ENCODE measurements at places on chromosomes 16 and 17.

- no peak for DNase-seq
These were observed 151.2 kb downstream of the MYO1D start for GRCh38 chr17:32725697-32726096.

DNA sequence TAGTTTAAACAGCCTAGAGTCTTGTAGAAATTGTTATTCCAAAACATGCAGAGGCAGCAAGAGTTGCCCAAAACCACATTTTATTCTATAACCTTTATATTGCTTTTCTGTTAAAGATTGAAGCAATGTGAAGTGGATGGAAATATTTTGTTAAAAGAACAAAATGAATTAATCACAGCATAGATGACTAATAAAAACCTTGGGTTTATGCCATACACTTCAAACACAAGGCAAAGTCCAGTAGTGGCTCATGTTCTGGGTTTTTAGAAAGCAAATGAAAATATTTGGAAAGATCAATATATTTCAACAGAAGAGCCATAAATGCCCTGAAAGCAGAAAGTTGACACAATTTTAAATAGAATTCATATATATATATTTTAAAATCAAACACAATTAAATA lies 36.7 kb upstream of the ULK2 start:
- no peak for DNase-seq

GRCh38 chr17:27415120-27415795 lies 41.0 kb upstream of the KSR1 start:
- DNase-seq: no peak

- DNase-seq: no peak
These were observed 78.1 kb downstream of the OR1D5 start for GRCh38 chr17:2985318-2985717.

DNA sequence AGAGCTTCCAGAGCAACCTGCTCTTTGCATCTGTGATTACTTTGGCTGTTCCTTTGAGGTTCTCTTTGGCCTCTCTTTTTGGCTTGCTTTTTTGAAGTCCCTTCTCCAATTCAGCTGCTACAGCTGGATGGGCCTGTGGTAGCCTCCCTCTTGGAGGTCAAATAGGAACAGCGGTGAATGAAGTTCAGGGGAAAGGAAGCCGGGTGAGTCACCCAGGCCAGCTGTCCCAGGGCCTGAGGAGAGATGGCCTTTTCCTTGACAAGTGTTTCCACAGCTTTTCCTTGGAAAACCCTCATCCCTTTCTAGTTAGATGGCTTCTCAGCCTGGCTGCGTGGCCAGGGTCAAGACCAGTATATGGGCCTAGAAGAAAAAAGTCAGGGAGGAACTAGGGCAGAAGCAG lies 103.1 kb downstream of the STX8 start:
- DNase-seq: no peak

GRCh38 chr17:20094777-20095176 lies 85.6 kb downstream of the SPECC1 start:
- DNase-seq: no peak

- DNase-seq: no peak
These were observed 36.4 kb downstream of the CDR2 start for GRCh38 chr16:22337849-22338635.

GRCh38 chr16:52393448-52393847 lies 153.5 kb downstream of the TOX3 start:
- no peak for DNase-seq

DNA sequence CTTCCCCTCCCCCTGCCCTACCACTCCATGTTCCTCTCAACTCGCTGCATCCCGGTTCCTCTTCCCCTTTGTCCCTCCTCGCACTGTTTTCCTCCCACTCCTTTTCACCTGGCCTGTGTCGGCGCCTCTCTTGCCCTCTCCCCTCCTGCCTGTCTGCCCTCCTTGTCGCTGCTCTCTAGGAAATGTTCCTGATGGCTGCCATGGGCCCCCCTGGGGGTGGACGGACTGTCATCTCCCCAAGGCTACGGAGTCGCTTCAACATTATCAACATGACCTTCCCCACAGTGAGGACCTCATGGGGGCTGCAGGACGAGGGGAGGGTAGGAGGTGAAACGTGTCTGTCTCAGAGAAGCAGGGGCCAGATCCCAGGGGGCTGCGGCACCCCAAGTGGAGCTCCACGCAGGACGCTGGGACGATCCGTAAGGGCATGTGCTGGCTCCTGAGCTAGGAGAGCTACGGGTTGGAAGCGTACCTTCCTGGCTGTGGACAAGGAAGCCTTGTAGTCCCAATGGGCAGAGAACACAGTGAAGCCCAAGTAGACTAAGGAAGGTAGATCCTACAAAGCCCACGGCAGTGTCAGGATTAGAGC lies 39.8 kb upstream of the KDM6B start:
- no peak for DNase-seq

DNA sequence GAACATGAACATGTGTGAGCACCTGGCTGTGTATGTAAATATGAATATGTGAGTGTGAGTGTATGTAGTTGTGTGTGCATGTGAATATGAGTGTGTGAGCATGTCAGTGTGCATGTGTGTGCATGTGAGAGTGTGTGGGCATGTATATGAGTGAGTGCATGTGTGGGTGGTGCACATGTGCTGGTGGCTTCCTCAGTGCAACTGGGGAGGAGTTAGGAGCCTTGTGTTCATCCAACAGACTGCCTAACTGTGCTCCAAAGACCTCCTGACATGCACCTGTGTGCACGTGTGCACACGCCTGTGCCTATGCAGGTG lies 1.4 kb downstream of the TMEM235 start:
- no peak for DNase-seq

GRCh38 chr16:88308441-88309173 lies 74.2 kb upstream of the ZNF469 start:
- no peak for DNase-seq

- no peak for DNase-seq
These were observed 195.5 kb downstream of the COPRS start for GRCh38 chr17:31663576-31663975.

GRCh38 chr17:83138820-83139219 lies 59.4 kb downstream of the METRNL start:
- no peak for DNase-seq

DNA sequence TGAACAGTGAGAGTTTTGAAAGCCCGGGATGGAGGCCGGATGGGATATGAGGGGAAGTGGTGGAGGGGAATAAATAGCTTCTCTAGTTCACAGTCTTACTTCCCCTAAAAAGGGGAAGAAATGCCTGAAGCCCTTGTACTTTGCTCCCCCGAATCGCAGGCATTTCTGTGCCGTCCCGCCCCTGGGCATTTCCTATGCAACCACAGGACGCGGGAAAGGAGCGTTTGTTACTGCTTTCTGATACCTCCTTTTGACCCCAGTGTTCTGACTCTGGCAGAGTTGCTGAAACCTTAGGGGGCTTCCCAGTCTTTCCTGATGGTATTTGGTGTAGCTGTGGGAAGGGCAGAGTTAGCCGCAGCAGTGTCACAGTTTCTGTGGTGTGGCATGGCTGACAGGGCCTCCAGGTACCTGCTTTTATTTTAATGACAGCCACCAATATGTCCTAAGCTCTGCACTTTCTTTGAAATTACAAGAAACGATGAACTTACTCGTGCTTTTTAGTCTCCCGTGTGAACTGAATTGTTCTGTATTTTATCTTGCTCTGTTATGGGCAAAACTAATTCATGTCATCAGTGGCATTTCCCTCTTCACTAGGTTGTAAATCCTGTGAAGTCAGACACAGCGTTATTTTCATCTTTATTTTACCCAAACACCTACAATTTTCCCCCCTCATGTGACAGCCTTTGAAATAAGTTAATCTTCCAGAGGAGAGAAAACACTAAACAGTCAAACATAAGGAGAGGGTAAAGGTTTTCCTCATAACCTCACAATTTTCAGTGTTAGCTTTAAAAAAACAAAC lies 27.1 kb downstream of the USP10 start:
- DNase-seq: no peak

GRCh38 chr17:66737524-66737923 lies 97.4 kb upstream of the CACNG5 start:
- DNase-seq: no peak

GRCh38 chr17:705863-706262 lies 8.8 kb downstream of the VPS53 start:
- no peak for DNase-seq

DNA sequence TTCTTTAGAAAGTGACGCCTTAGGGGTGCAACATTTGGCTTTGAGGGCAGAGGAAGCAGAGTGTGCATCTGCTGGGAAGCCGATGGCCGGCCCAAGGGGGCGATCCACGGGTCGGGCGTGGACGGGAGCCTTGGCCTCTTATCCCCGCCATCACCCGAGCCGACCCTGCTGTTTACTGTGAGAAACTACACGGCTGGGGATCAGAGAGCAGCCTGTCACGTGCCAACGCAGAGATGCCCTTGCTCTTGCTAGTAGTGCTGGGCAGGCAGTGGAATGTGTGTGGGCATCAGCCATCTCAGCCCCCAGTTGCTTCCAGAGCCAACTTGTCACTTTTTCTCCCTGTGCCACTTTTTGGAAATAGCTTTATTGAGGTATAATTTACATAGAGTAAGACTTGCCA lies 26.7 kb upstream of the ITGB4 start:
- DNase-seq: no peak

GRCh38 chr16:54143934-54144571 lies 142.5 kb downstream of the IRX3 start:
- DNase-seq: no peak

DNA sequence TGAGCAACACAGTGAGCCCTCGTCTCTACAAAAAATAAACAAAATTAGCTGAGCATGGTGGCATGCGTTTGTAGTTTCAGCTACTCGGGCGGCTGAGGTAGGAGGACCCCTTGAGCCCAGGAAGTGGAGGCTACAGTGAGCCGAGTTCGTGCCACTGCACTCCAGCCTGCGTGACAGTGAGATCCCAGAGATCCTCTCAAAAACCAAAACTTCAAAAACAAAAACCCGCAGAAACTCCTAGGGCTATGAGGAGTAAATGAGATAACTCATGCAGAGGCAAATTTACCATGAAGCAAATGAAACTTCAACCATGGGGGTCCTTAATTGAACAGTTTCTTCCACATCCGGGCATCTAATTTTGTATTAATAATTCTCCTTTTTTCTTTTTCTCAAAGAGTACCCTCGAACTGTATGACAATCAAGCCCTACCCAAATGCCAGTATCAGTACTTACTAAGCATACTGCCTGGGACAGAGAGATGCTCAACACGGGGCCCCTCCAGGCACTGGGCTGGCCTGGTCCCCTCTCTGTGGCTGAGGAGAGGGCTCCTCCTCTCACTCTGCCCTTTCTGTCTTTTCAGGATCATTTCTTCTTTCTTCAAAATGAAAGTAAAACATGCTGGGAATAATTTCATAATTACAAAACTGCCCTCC lies 789 bp upstream of the PIPOX start:
- no peak for DNase-seq

DNA sequence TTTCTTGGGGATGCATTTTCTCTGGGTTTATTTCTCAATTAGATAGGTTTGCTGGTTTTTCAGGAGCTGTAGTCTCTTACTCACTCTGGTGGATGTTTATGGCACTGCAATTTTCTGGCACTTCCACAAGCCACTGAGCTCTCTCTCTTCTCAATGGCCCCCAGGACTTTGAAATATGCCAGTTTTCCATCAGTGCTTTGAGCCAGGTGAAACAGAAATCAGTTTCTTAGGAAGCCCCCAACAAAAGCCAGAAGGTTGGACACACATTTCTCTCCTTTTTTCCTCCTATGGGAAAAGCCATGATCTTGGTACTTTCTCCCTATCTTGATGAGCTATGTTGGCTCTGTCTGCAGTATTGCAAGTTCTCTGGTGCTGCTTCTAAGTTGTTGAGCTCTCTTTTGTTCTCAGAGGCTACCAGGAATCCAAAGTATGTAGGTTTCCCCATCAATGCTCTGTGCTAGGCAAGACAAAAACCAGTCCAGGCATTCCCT lies 90.7 kb upstream of the SMIM36 start:
- peak; percentile 57 for DNase-seq

- DNase-seq: no peak
These were observed 10.6 kb upstream of the SEPHS2 start for GRCh38 chr16:30456302-30456701.

- no peak for DNase-seq
These were observed 5.1 kb downstream of the TPPP3 start for GRCh38 chr16:67388191-67388590.

- no peak for DNase-seq
These were observed 13.0 kb downstream of the CA10 start for GRCh38 chr17:52145476-52145875.

- no peak for DNase-seq
These were observed 43.6 kb upstream of the CACNG4 start for GRCh38 chr17:66920950-66921349.

GRCh38 chr17:58081646-58082340 lies 1.4 kb upstream of the DYNLL2 start:
- no peak for DNase-seq

DNA sequence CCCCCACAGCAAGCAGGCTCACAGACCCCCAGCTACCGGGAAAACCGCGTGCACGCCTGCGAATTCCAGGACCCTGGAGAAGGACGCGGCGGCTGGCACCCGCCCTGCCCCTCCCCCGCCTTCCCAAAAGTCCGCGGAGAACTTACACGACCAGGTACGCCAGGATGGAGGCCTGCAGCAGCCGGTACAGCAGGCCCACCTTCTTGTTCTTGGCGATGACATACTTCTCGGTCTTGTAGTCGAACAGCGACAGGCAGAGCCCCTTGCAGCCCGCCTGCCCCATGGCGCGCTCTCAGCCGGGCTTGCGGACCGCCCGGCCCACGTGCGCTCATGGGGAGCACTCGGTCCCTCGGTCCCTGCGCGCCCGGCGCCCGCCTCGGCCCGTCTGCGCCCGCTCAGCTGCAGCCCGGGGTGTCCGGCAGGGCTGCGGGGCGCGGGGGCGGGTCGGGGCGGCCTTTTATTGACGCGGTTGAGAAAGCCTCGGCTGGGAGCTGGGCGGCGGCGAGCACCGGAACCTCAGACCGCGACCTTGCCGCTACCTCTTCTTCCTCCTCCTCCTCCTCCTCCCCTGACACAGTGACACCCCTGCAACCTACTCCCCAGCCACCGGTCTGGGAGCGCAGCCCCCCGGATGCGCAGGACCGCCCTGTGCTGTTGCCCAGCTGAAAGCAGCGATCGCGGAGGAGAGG lies at the start of gene P2RX5:
P2RX5 (minus strand) TSS at position 433 of the 689 bp plus-strand sequence; CDS start at position 283, 150 bp downstream.
- DNase-seq: peak; percentile 23

GRCh38 chr17:73710095-73710592 lies 65.9 kb upstream of the SDK2 start:
- DNase-seq: peak; percentile 49

DNA sequence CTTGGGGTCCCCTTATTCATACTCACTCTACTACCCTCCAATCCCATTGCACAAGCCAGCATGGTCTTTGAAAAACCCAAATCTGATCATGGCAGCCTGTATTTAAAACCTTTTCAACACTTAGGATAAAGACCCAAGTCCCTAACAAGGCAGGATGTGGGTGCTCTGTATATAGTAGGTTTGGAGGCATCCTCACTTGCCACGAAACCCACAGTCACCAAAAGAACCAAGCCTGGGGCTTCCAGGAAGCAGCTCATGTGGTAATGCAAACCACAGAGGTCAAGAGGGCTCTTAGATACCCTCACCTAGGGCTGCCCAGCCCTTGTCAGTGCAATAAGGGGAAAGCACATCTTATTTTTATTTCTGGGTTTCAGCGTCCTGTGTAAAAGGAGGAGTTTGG lies 218.6 kb upstream of the ASIC2 start:
- no peak for DNase-seq

GRCh38 chr16:22329199-22329695 lies 32.0 kb downstream of the POLR3E start:
- DNase-seq: no peak

DNA sequence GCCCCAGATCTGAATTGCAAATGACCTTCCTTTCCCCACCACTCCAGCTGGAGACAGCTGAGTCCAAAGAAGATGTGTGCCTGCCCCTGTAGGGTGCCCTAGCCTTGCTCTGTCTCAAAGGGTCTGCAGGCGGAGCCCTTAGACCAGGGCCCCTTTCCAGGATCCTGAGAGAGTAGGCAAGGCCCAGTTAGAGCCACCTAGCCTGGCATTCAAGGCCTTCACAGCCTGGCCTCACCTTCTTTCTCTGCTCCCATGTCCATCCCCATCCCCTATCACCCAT lies 66.6 kb upstream of the LHX1 start:
- DNase-seq: no peak

Data from T-cell (primary cell).